Activated naive CD8-positive, alpha-beta T cell treated with anti-CD3 and anti-CD28 coated beads, Interleukin-2, amount 10 ng/mL, durations not matched to agents 7 days and 5 days (primary cell): ENCODE measurements at places on chromosomes 3 and 15.

GRCh38 chr3:179860275-179861107 lies 176.2 kb downstream of the PEX5L start:
- DNase-seq, result no peak

DNA sequence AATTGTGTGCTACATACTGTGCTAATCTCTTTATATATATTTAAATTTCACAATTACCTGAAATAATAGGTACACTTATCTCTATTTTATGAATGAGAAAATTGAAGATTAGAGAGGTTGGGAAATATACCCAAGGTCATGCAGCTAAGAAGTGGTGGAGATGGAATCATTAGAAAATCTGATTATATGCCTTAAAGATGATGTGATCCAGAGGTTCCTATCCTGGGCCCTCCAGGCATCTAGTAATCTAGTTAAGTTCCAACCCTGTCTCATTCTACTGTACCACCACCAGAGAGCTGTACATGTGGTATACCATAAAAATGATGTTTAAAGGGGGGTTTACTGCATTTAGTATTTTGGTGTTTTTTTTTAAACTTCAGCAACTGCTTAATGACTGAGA lies 40.7 kb downstream of the SYN2 start:
- no peak for DNase-seq

DNA sequence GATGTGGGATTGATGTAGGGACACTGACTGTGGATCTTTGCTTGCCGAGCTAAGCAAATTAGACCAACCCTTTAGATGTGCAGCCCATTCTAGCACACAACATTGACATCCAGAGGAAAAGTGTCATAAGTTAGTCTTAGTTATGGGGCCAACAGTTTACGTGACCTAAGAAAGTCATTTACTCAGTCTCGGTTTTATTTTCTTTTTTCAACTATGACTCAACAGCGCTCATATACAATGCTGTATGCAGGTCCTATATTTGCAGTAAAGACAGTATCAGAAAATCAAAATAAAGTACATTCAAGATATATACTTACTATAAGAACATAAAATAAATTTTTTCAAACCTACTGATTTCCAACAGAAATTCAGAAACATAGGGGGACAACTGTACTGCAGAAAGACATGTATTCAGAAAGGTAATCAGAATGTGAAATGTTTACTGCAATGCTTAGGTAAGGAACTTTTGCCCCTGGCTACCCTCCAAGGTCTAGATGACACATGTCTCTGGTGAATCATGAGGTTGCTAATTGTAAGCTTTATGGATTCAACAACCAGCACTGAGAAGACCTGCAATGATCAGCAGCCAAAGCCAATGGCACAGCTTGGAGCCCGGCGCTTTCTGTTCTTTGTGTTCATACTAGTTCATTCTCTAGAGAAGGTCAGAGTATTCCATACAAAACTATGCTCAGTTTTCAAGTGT lies 317.5 kb upstream of the CNTN6 start:
- DNase-seq, result no peak

DNA sequence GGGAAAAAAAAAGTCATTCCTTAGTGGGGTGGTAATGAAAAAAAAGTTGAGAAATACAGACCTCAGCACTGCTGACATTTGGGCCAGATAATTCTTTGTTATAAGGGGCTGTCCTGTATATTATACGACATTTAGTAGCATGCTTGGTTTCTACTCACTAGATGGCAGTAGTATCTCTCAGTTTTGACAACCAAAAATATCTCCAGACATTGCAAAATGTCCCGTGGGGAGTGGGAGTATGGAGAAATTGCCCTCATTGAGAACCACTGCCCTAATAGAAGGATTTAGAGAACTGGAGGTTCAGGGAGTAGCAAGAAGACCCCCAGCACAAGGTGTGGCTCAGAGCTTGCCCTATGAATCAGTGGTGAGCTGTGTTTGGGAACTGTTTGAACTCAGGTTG lies 28.6 kb upstream of the TEX264 start:
- DNase-seq, result no peak

- DNase-seq, result no peak
These were observed 9.3 kb downstream of the WWTR1 start for GRCh38 chr3:149648525-149648924.

DNA sequence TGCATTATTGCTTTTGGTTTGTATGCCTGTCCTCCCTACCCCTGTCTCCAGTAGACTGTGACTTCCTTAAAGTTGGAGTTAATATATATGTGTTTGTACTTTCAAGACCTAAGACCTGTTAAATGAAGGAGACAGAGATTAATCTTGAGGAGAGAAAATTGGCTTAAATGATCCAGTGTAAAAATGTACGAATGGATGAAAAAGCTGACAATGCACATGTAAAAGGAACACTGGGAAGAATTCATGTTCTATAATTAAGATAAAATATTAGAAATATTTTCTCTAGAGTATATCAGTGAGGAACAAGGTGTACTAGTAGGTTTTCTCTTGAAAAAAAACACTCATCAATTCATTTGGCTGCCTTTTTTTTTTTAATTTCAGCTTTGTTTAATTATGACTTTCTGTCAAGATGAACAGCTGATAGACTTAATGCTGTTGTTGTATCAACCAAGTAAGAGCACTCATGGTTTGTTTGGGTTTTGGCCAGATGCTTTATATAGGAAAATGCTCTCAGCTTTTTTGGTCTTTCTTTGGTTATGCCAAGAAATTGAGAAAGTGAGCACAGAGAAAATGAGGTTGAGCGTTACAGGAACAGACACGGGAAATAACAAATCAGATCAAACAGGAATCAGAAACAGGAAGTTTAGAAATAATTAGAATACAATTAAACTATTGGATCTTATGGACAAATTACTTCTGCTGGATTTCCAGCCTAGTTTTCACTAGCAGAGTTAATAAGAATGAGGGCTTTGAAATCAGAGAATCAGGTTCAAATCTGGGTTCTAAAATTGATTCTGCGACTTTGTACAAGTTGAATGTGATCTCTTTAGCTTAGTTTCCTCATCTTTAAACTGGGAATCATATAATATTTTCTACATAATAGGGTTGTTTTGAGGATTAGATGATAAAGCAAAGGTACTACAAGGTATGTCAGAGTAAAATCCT lies 38.3 kb upstream of the AADAC start:
- DNase-seq, result no peak

DNA sequence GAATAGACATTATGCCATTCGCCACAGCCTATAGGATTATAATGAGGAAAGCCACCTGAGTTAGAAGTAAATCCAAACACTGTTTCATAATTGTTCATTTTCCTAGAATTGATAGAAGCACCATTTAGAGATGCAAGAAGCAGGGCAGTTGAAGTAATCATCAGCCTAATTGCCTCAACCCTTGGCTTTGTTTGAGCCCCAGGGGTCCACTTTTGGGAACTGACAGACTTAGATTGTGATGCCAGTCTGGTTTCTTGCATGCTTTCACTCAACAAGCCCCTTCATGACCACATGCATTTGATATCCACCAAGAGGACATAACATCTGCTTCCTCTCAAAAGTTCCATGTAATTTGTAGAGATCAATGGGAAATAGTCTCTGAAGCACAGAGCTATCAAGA lies 97.2 kb upstream of the COL8A1 start:
- no peak for DNase-seq

GRCh38 chr15:73965094-73965757 lies 26.9 kb downstream of the STOML1 start:
- DNase-seq, result no peak

DNA sequence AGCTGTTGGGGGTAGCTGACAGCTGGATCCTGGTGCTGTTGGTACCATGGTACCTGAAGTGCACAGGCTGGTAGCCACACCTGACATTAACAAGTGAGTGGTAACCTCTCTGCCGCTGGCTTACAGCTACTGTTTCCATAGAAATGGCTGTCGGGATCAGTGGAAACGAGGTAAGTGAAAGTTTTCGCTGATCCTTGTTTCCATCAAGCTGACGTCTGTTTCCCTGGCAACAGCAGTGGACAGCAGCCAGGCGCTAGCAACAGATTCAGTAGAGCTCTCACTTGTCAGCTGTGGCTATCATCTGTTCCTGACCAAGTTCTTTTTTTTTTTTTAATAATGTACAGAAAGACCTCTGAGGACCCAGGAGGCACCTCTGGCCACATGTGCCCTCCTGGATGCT lies 166.2 kb downstream of the CHDH start:
- DNase-seq, result no peak

- DNase-seq, result no peak
These were observed 160.5 kb upstream of the CHRNA7 start for GRCh38 chr15:31869686-31870307.

DNA sequence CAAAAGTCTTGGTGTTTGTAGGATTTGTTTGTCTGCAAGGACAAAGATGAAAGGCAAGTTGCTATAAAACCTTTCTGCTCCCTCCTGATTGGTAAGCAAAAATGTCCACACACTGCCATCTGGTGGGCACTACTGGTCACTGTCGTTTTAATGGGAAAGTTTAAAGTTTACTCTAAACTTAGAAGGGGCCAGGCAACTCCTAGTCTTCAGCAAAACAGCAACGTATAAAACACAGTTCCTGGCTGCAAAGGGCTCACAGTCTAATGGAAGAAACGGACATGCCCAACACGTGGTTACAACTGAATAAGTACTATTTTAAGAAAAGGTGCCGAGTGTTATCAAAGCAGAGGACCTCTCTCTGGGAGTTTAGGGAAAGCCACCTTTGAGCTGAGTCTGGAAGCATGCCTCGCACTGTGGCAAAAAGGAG lies 23.7 kb upstream of the TPRG1 start:
- peak; percentile 42 for DNase-seq

DNA sequence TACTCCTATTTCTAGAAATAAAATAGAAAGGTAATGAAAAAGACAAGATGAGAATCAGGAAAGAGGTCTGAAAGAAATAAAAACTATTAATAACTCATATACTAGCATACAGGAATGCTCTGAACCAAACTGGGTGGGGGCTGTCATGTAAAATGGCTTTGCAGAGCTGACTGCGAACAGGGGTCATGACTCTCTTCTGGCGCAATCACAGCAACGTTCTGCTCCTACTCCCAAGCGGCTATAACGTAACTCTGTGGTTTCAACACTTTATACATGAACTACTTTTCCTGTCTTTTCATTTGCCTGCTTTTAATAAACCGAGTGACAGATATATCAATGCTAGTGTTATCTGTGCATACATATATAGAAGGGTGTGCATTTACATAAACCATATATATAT lies 116.7 kb downstream of the DLG1 start:
- DNase-seq, result no peak

DNA sequence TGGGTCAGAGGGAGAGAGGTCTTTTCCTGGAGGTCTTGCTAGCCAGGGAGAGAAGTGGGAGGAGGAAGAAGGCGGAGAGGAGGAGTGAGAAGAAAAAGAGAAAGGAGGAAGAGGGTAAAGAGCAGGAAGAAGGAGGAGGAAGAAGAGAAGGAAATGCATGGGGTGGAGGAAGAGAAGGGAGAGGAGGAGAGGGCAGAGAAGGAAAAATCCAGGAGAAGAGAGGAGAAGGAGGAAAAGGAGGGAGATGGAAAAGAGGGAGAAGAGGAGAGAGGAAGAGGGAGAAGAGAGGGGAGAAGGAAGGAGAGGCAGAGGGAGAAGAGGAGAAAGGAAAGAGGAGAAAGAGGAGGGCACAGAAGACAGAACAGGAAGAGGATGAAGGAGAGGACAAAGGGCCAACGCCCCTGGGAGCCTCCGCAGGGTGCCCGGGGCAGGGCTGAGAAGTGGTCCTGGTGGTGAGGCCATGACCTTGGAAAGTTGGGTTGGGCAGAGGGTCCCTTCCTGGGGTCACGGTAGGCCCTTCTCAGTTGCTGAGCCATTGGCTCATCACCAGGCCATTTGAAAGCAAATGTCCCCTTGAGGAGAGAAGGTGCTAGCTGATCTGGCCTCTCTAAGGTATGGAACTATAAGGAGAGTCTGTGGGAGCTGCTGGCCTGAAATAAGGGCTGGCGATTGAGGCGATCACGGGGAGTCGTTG lies 1.2 kb upstream of the SEMA3F start:
- no peak for DNase-seq

GRCh38 chr3:151976211-151977050 lies 103.0 kb downstream of the SUCNR1 start:
- no peak for DNase-seq

- no peak for DNase-seq
These were observed 20.3 kb downstream of the CRTAP start for GRCh38 chr3:33134026-33134625.

DNA sequence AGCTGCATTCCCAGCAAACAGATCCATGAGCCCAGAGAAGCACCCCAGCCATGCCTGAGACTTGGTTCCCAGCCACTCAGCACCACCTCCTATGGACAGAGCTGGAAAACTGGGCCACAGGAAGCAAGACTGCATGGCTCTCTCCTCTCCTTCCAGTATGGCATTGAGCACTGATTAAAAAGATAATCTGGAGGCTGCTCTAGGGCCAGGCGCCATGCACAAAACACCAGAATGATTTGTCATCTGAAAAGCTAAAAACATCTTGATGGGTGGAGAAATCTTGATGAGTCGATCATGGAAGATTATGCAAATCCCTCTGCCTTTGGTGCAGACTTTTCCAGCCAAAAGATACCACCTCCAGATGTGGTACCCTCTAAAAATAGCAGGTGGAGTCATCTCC lies 62.7 kb upstream of the MRPS22 start:
- no peak for DNase-seq

- DNase-seq, result no peak
These were observed 13.1 kb upstream of the SLC27A2 start for GRCh38 chr15:50168783-50169411.

- DNase-seq, result no peak
These were observed 448.7 kb downstream of the TAFA4 start for GRCh38 chr3:68483601-68484000.

- no peak for DNase-seq
These were observed 800 bp downstream of the DAG1 start for GRCh38 chr3:49470714-49471420.

- peak; percentile 45 for DNase-seq
These were observed 835 bp upstream of the TTLL3 start for GRCh38 chr3:9809239-9809614.

DNA sequence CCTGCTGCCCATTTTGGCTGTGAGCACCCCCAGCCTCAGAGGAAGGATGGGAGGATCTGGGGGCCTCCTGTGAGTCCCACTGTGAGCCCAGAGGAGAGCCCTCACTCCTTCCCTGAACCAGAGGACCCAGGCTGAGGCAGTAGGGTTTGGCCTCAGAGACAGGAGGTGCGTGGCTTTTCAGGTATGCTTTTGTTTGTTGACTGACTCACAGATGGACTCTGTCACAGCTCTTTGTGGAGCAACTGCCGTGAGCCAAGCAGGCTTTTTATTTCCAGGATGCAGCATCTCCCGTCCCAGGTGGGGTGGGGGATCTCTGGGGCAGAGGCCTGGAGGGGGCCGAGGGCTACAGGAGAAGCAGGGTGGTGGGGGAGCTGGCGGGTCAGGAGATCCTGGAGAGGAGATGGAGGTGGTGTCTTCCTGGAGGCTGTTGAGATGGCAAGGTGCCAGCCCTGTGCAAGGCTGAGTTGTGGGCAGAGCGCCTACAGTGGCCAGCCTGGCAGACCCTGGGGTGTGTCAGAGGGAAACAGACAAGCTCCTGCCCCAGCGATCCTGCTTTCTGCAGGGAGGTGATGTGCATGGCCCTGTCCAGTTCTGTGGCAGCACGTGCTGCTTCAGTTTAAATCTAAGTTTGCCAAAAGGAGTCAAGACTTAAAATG lies 24.0 kb downstream of the PLXNA1 start:
- no peak for DNase-seq
